Right atrium auricular region (tissue), 2 donors: ENCODE measurements at places on chromosomes 6 and 20.

DNA sequence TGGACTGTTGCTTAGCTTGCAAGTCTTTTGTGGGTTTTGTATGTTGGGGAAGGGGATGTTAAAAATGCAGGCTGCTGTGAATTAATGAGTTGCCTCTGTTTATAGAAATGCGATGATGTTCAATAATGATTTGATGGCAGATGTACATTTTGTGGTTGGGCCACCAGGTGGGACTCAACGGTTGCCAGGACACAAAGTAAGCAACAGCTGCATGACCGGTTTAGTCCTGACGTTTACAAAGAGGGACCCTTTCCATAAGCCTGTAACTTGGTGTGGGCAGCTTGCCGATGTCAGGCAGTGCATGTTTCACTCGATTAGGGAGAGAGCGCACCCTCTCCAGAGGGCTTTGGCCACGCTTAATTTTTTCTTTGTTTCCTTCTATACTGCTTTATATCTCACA is 1.3 kb downstream of the BTBD3 start:
- no peak for DNase-seq
- no peaks in the 10 kb centered on the region for H3K27me3 ChIP-seq
- peaks cover 12% of the 10 kb centered on the region for H3K36me3 ChIP-seq
- H3K4me3 ChIP-seq, result peak overlapping the region; percentile 21

- H3K36me3 ChIP-seq, result peaks cover 14% of the 10 kb centered on the region
- no peak for DNase-seq
- H3K27ac ChIP-seq, result peak overlapping the region; percentile 33
- no peak overlapping the region for H3K4me3 ChIP-seq
Observed at GRCh38 chr6:166488701-166489100, 97.8 kb downstream of the RAMACL start.

DNA sequence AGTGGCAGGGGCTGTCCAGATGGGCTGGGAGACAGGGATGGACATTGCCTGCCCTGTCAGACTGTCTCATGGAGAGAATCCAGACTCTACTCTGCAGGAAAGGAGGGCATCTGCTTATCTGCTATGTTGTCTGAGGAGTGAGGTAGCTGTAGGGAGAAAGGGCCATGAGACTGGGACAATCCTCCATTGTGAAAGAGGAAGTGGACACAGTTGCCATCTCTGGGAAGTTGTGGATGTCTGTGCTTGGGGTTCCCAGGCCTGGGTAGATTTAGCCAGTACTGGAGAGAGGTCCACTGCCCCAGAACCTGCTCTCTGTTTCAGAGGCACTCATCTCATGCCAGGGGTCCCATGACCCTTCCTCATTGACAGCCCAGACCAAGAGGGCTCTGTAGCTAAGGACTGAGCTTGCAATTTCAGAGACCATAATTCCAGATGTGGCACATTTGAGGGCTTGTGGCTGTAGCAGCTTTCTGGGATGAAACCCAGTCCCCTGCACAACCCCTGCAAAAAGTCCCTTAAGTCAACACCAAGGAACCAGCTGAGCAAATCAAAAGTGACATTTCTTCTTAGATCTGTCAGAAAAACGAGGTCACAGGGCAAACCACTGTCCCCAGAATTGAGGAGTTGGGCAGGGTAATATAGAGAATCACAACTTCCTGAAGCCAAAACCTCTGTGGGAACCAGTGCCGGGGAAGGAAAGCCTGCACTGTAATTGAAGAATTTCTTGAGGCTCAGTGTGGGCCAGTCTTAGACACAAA is 4.1 kb upstream of the SIRPG start:
- no peak overlapping the region for H3K27ac ChIP-seq
- no peaks in the 10 kb centered on the region for H3K27me3 ChIP-seq

GRCh38 chr6:37125774-37126492 is 44.0 kb upstream of the PIM1 start:
- DNase-seq, result no peak
- H3K4me1 ChIP-seq, result peaks cover 26% of the 10 kb centered on the region
- no peaks in the 10 kb centered on the region for H3K27me3 ChIP-seq

DNA sequence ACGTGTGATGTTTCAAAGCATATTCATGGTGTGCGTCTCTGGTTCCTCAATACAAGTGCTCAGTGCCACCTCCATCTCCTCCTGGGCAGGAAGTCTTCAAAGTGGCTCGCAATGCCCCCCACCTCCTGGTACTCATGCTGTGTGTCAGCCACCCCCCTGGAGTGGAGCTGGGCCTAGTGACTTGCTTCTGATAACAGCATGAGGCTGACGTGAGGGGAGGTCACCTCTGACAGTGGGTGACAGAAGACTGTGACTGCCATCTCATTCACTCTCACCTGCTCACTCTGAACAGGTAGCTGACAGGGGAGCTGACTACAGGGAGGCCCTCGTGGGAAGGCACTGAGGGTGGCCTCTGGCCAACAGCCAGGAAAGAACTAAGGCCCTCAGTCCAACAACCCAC is 92.4 kb upstream of the NFATC2 start:
- H3K27ac ChIP-seq, result no peak overlapping the region
- H3K36me3 ChIP-seq, result no peaks in the 10 kb centered on the region
- peaks cover 26% of the 10 kb centered on the region for H3K4me1 ChIP-seq
- no peak overlapping the region for H3K4me3 ChIP-seq

- no peak for DNase-seq
- no peak overlapping the region for H3K4me3 ChIP-seq
- no peak overlapping the region for H3K27ac ChIP-seq
- no peaks in the 10 kb centered on the region for H3K36me3 ChIP-seq
- H3K27me3 ChIP-seq, result no peaks in the 10 kb centered on the region
Observed at GRCh38 chr6:21079468-21080048, 514.0 kb upstream of the SOX4 start.

- H3K36me3 ChIP-seq, result peaks cover 10% of the 10 kb centered on the region
- H3K4me1 ChIP-seq, result peaks cover 9% of the 10 kb centered on the region
- no peaks in the 10 kb centered on the region for H3K27me3 ChIP-seq
- no peak overlapping the region for H3K4me3 ChIP-seq
- DNase-seq, result no peak
Observed at GRCh38 chr6:99431901-99432300, 6.8 kb upstream of the PNISR start.

DNA sequence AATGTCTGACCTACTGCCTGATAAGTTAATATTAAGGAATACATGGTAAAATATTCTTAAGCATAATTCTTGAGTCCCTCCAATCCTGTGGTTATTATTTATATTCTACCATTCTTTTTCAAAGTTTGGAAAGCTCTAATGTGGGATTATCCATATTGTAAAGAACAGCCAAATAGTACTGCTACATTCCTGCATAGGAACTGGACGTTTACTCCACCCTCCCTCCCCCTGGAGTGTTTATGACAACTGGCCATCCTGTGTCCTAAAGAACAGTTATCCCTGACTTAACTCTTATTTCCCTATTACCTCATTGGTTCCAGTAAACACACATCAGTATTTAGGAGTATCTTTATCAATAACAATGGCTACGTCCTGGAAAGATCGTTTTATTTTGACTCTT is 308.7 kb upstream of the TFAP2D start:
- DNase-seq, result no peak
- no peaks in the 10 kb centered on the region for H3K4me1 ChIP-seq
- H3K27ac ChIP-seq, result no peak overlapping the region
- no peaks in the 10 kb centered on the region for H3K36me3 ChIP-seq
- H3K27me3 ChIP-seq, result no peaks in the 10 kb centered on the region

DNA sequence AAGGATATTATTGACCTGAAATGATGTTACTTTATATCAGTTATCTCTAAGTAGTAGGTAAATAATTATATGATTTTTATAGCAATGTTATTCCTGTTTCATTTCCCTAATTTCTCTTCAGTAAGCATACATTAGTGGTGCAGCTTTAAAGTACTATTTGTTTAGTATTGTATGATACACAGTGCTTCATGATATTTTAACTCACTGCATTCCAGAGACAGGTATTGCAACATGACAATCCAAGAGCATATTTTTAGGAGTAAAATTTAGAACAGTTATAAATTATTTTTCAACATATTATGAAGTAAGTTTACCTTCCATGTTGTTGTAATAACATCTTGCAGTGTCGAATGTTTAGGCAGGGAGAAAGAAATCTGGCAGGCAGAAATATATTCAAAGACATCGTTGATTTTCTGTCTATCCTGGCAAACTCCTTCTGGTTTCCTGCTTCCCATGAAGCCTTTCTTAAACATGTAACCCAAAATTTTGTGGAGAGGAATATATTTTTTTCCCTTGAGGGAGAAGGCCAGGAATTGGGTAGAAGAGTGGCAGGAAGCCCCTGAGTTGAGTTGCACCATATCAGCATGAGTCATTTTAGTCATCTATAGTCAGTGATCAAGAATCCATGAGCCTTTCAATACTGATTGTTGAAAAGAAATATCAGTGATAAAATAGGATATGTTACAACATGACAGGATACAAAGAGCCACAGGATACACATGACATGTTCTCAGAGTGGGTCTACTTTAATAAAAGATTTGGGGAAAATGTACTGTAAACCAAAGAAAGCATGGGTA is 29.0 kb upstream of the PTCHD4 start:
- no peak overlapping the region for H3K4me3 ChIP-seq
- no peaks in the 10 kb centered on the region for H3K27me3 ChIP-seq
- H3K27ac ChIP-seq, result no peak overlapping the region
- no peak for DNase-seq
- no peaks in the 10 kb centered on the region for H3K4me1 ChIP-seq

- no peaks in the 10 kb centered on the region for H3K36me3 ChIP-seq
- no peak overlapping the region for H3K27ac ChIP-seq
- no peak overlapping the region for H3K4me3 ChIP-seq
- no peaks in the 10 kb centered on the region for H3K27me3 ChIP-seq
- H3K4me1 ChIP-seq, result no peaks in the 10 kb centered on the region
Observed at GRCh38 chr6:113888493-113888892, 31.3 kb downstream of the MARCKS start.

GRCh38 chr6:9461188-9461587 is 953.7 kb downstream of the TFAP2A start:
- no peak for DNase-seq
- no peak overlapping the region for H3K27ac ChIP-seq
- H3K36me3 ChIP-seq, result no peaks in the 10 kb centered on the region
- H3K27me3 ChIP-seq, result no peaks in the 10 kb centered on the region

DNA sequence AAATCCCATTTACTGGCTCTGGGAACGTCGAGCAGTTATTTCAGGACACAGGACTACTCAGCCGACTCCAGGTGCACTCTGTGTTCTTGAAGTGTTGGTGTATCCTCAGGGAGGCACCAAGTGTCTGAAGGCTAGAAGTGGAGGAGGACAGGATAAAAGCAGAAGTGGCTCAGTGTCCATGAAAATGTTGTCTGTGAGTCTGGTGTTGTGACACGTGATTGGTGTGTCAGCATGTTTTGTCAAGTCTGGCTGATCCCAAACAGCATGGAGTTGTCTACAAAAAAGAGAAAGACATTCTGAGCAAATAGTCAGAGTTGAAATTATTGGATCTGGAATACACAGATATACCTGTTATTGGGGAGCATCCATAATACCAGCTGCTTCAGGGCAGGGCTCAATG is 30.3 kb downstream of the SCGN start:
- H3K4me3 ChIP-seq, result no peak overlapping the region
- no peak for DNase-seq
- H3K27me3 ChIP-seq, result no peaks in the 10 kb centered on the region

DNA sequence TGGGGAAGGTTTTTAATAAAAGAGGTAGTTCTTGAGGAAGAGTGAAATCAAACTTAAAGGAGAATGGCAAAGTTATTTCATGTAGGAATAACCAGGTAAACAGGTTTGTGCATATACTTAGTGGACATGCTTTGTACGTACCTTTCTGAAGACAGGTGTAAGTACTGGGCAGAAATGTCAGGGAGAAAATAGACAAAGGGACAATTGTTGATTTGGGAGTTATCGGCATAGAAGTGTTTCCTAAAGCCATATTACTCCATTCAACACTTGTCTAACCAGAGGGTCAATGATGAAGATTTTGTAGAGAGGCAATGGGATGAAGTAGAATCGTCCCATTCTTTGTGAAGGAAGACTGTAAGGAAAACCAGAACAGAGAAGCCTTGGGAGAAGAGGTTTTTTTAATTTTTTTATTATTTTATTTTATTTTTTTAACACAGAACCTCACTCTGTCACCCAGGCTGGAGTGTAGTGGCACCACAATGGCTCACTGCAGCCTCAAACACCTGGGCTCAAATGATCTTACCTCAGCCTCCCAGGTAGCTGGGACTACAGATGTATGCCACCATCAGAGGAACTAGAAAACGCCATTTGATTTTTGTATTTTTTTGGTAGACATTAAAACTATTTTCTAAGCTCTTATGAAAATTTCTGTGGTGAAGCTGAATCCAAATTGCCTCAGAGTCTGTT is 18.0 kb downstream of the SMAP1 start:
- H3K4me3 ChIP-seq, result no peak overlapping the region
- H3K27ac ChIP-seq, result no peak overlapping the region
- no peaks in the 10 kb centered on the region for H3K27me3 ChIP-seq
- H3K4me1 ChIP-seq, result peaks cover 22% of the 10 kb centered on the region
- no peak for DNase-seq

- H3K4me1 ChIP-seq, result no peaks in the 10 kb centered on the region
- no peak overlapping the region for H3K4me3 ChIP-seq
- H3K36me3 ChIP-seq, result no peaks in the 10 kb centered on the region
- H3K27ac ChIP-seq, result no peak overlapping the region
- DNase-seq, result no peak
Observed at GRCh38 chr6:14063756-14064155, 53.8 kb upstream of the CD83 start.

DNA sequence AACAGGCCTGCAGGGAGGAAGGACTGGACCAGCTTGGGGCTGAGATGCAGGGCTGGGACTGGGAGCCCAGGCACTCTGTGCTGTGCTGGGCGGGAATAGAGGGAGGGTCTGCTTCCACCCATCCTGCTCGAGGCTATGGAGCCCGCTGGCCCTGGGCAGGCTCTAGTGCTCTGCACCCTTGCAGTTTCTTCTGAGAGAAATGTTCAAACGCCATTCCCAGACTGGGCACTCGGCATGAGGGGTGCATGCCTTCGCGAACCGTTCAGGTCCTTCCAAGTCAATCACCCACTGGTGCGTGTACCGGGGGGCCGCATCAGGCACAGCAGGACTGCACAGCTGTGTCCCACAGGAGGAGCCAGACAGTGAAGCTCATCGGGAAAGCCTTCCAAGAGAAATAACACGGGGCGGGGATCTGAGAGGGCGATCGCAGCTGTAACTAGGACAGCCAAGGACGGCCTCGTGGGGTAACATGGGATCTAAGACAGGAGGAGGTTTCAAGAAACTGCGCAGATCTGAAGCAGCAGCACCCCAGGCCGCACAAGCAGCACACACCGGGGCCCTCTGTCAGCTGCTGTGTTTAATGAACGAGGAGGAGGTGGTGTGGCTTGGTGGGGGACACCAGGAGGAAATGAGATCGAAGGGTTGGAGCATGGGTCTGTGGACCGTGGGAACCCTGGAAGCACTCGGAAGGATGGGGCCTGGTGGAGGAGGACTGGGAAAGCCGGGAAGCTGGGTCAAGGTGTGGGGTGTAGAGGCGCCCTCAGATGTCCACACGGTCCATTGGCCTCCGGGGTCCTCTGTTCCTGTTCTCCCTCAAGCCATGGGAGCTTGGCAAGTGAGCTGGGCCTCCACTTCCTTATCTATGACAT is 26.1 kb upstream of the PYGB start:
- no peak for DNase-seq
- no peaks in the 10 kb centered on the region for H3K4me1 ChIP-seq
- H3K36me3 ChIP-seq, result peaks cover 68% of the 10 kb centered on the region
- no peaks in the 10 kb centered on the region for H3K27me3 ChIP-seq
- H3K27ac ChIP-seq, result peak overlapping the region; percentile 88
- no peak overlapping the region for H3K4me3 ChIP-seq
